Activated CD8-positive, alpha-beta memory T cell treated with anti-CD3 and anti-CD28 coated beads, Interleukin-2, amount 50 U/mL, for 4 hours (primary cell): ENCODE measurements at places on chromosomes 13 and 19.

DNA sequence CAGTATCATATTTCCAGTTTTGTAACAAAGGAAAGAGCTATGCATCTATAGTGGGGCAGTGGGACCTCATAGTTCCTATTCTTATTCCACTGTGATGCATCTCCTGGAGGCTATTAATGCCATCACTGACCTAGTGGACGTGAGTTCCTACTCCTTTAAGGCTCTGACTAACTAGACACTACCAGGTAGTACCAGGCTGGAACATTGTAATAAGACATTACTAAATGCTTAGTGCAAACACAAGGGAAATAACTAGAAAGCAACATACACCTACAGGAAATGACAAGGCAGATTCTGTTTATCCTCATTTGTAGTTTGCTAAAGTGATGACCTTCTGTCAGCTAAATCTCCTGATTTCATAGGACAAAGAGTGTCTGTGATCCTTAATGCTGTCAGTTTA, 192.5 kb downstream of the POSTN start:
- DNase-seq, result no peak

DNA sequence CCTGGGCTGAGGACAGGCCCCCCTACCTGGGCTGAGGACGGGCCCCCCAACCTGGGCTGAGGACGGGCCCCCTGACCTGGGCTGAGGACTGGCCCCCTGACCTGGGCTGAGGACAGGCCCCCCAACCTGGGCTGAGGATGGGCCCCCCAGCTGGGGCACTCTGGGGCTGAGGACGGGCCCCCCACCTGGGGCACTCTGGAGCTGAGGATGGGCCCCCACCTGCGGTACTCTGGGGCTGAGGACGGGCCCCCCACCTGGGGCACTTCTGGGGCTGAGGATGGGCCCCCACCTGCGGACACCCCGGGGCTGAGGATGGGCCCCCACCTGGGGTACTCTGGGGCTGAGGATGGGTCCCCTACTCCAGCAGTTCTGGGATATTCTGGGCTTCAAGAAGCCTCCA, 65.5 kb downstream of the RASA3 start:
- no peak for DNase-seq

DNA sequence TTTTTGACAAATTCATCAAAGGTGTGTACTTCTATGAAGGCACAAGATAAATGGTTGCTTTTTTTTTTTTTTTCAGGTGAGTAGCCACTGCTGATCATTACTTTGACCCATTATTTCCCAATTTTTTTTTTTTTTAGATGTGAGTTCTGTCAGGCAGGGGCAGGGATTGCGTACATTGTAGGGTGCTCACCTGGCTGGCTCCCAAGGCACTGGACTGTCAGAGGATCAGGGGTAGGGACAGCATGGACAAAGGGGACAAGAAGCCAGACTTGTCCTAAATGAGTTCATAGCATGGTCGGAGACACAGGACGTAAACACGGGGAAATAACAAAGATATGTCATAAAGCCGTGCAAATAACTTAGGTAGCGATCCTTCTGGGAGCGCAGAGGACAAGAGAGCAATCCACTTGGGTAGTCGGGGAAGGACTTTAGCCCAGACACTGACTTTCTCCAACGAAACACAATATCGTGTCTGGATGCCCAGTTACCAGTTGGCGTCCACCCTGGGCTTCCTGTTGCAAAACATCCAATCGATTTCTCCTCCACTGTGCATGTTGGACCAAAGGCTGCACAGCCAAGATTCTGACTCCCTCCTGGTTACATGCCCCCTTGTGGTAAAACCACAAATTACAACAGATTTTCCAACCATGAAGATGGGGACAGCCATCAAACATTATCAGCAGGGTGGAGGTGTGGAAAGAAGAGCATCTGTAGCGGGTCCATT, 27.5 kb upstream of the KATNAL1 start:
- DNase-seq, result no peak

DNA sequence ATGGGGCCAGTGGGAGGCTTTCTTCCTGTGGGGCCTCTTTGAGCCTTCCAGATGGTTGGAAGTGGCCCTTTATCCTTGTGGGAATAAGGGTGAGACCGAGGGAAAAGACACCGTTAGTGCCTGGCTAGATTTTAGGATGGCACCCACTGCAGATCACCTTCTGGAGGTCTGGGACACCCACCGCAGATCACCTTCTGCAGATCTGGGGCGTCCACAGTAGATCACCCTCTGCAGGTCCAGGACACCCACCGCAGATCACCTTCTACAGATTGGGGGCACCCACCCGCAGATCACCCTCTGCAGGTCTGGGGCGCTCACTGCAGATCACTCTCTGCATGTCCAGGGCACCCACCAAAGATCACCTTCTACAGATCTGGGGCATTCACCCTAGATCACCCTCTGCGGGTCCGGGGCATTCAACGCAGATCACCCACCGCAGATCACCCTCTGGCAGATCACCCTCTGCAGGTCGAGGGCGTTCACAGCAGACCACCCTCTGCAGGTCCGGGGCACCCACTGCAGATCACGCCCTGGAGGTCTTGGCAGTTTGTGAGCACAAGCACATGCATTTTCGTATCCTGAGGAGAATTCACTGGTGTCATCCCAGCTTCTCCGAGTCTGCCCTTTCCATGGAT, 153.4 kb upstream of the TSHZ3 start:
- no peak for DNase-seq

DNA sequence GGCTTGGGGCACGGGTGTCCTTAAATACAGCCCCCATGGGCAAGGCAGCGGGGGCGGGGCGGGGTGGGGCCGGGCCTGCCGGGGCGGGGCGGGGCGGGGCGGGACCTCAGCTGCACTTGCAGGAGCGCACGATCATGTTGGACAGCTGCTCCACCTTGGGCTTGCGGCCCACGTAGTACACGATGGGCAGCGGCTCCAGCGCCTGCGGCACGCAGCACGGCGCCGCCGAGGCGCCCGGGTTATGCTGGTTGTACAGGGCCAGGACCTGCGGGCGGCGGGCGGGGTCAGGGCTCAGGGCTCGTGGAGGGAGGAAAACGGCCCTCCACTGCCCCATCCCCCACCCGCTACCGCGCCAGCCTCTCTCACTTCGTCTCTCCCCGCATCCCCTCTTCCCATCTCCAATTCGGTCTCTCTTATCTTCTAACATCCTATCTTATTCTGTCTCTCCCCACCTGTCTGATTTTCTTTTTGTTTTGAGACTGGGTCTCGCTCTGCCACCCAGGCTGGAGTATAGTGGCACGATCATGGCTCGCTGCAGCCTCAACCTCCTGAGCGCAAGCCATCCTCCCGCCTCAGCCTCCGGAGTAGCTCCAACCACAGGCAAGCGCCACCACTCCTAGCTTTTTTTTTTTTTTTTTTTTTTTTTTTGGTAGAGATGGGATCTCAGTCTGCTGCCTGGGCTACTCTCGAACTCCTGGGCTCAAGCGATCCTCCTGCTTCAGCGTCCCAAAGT, 21.1 kb downstream of the CCDC97 start:
- no peak for DNase-seq

DNA sequence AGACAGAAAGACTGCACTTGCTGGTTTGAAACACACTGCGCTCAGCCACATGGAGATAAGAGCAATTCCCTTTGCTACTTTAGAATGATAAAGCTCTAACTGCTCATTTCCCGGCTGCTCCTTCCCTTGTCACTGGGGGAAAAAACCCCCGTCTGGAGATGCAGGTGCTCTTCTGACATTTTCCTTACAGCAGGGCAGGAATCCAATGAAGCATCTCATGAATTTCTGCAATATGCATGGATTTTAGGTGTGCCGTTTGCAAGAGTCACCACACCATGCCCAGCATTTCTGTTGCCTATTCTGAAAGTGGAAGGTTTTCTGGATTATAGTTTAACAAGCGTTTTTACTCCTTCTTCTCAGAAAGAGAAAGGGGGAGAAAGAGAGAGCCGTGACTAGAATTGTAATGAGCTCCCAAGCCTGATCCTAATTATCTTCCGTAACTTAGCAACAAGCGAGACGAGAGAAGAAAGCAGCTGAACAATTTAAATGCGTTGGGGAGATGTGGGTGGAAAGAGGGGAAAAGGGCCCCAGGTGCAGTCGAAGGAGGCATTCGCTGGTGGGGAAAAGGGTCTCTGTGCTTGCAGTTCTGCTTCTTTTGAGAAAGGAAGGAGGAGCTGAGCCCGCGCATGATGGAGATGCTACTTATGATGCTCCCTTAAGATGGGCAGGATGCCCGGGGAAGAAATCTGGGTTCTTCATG, 76.6 kb upstream of the SPATA13 start:
- DNase-seq, result no peak

DNA sequence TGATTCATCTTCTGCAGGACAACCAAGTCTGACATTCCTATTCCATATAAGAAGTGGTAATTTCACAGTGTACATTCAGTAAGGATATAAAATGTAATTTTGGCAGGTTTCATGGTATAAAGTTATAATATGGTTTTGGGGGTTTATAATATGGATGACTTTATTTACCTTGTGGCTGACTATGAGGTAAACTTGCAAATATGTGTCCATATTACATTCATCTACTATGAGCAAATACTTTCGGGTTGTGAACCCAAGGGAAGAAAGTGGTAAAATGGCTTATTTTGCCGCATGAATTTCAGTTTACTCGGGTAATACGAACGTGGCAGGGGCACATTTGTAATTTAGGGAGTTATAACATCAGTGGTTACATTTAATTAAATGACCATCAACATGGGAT, 86.7 kb upstream of the TNFSF11 start:
- DNase-seq, result no peak

- no peak for DNase-seq
Measured at GRCh38 chr13:88937384-88937783, 1266.2 kb downstream of the SLITRK5 start.
